ENCODE measurements at places on chromosomes 2 and 18. TPM values are rescaled to one million over a fixed set of nuclear protein-coding genes. Genes with fewer than 3 reads are reported as not detected.

C1QL2 gene
- total RNA-seq = not detected

ST8SIA5 gene
- not detected for total RNA-seq

CSRNP3 gene
- 2.6 TPM for total RNA-seq

DNA sequence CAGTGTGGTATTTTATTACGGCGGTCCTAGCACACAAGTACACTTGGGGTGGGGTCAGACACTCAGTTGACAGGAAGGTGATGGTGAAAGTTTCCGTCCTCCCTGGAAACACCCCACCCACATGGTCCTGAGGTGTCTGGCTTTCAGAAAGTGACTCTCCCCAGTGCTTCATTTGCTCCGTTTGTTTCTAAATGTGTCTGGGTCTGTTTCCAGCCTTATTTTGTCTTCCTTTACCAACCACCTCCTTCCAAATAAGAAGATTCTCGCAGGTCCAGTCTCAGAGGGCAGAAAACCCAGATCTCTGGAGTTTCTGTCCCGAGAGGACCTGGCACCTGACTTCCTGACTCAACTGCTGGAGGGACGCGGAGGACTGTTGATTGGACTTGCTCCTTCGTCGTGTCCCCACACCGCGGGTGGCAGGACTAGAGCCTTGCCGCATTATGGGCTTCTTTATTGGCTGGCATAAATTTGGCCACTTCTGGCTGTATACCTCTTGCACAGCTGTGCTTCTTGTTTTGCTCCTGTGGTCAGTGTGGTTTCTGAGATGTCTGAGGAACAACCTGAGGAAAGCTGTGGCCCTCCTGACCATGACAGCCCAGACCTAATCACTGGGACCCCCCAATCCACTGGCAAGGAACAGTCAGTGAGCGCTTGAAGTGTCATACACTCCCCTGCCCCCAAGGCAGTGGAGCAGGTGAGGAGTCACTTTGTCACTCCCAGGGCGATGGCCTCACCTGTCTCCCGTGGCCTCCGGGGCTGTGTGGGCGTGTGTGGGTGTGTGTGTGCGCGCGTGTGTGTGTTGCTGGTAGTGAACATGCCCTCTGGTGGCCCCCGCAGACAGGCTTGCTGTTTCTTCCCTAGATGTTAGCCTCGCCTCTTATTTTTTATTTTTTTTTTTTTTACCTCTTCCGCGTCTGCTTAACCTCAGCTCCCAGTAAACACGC is 45.6 kb downstream of the MEX3C start:
- DNase-seq = no peak
- H3K36me3 ChIP-seq = no peaks in the 10 kb centered on the region
- H3K4me1 ChIP-seq = no peaks in the 10 kb centered on the region

- peak; percentile 28 for DNase-seq
- H3K4me3 ChIP-seq = peak within 1 kb of the TSS; percentile 18
- peaks cover 12% of the 10 kb centered on the region for H3K27me3 ChIP-seq
- no peak within 1 kb of the TSS for H3K27ac ChIP-seq
These were observed at the start of gene SCN9A for GRCh38 chr2:166375736-166376487. TSS of gene SCN9A (minus strand) at chr2:166375944. CDS start at chr2:166311756, 64,188 bp downstream.

- no peak for DNase-seq
- H3K4me3 ChIP-seq = no peak overlapping the region
- peak overlapping the region; percentile 45 for H3K27ac ChIP-seq
These were observed 39.6 kb downstream of the TTC39C start for GRCh38 chr18:24054130-24054529.

GRCh38 chr2:58875436-58875835 is 634.3 kb upstream of the FANCL start:
- H3K36me3 ChIP-seq = no peaks in the 10 kb centered on the region
- no peak overlapping the region for H3K4me3 ChIP-seq
- no peak overlapping the region for H3K27ac ChIP-seq
- no peaks in the 10 kb centered on the region for H3K27me3 ChIP-seq
- no peak for DNase-seq
- no peaks in the 10 kb centered on the region for H3K4me1 ChIP-seq

Data from uterus (tissue), 4 donors.